ENCODE measurements at places on chromosomes 2 and 18.

- no peak for DNase-seq
Measured at GRCh38 chr2:199455210-199455544, 2.6 kb downstream of the SATB2 start.

- no peak for DNase-seq
Measured at GRCh38 chr2:54114936-54115283, 505 bp upstream of the ACYP2 start.

GRCh38 chr2:11598228-11598731 is 64.4 kb downstream of the GREB1 start:
- DNase-seq, result no peak

- DNase-seq, result no peak
Measured at GRCh38 chr2:239731998-239732665, 293.0 kb downstream of the NDUFA10 start.

DNA sequence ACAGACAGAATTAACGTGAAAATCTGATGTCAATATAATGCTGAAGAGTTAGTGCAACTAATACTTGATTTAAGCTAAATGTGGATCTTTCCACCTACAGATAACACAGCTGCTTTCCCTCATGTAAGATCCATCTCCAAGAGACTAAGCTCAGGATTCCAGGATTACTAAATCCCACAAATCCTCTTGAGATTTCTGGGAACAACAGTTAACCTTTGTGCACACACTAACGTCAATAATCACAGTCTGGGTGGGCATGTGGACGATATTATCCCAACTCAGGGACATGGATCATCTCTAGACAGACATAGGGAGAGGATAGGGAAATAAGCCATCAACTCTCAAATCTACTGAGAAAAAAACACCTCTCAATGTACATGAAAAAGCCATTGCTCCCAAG is 432.6 kb downstream of the SATB2 start:
- no peak for DNase-seq

DNA sequence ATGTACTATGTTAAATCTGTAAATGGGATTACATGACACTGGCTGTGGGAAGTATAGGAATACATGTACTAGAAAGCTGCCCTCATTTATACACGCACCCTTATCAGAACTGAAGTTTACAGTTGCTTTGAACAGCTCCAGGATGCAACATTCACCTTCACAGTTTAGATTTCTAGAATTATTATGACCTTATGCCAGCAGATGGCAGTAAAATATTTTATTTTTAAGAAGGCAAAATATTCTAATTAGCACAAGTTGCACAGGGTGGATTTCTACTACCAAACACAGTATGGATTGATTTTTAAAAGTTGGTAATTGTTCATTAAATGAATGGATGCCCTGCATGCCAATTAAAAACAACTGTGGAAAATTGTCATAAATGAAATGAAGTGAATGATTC is 670.4 kb downstream of the KCNJ3 start:
- DNase-seq, result no peak

DNA sequence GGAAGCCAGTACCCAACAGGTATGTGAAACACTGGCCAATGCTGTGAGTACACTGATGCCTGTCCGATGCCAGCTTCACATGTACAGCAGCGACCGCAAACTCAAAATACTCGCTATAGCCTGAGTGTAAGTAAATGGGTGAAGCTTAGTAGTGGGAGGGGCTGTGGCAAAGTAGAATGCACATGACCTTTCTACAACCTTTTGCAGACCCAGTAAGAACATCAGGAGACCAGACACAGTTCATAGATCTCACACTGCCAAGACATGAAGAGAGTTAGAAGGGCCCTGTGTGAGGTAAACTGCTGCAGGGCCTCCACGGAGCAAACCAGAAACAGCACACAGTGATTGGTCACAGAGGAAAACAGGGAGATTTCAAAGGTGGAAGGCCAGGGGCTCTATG is 9.1 kb upstream of the UBXN4 start:
- no peak for DNase-seq

DNA sequence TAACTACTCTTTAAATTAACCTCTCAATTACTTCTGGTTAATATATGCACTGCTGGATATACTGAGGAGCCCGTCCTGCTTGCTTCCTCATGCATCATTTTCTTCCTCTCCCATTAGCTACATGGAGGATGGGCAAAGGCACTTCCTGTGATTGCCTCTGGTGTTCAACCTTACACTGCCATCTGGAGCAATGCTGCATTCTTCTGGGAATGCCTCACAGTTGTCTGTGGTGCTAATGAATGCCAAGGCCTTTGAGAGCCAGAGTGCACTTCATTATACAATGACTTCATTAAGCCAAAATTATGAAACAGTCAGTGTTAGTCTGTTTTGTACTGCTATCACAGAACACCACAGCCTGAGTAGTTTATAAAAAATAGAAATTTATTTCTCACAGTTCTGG is 134.8 kb upstream of the DOCK10 start:
- DNase-seq, result no peak

- no peak for DNase-seq
Measured at GRCh38 chr18:56173542-56174220, 464.7 kb downstream of the TXNL1 start.

DNA sequence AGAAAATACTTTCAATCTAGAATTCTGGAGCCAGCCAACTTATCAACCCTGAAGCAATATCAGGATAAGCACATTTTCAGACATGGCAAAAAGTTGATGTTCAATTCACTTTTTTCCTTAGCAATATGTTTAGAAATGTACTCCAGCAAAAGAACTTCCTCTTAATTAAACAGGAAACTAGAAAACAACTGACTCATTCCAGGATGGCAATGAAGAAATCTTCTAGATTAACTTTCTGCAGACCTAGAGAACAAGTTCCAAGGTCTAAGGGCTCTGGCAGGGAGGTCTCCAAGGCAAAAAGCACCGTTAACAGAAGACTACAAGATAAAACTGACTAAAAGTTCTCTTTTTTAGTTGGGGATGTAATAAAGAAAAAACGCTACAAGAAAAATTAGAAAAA is 69.2 kb upstream of the VWC2L start:
- DNase-seq, result no peak

GRCh38 chr2:12074126-12074844 is 327.9 kb downstream of the LPIN1 start:
- peak; percentile 15 for DNase-seq

DNA sequence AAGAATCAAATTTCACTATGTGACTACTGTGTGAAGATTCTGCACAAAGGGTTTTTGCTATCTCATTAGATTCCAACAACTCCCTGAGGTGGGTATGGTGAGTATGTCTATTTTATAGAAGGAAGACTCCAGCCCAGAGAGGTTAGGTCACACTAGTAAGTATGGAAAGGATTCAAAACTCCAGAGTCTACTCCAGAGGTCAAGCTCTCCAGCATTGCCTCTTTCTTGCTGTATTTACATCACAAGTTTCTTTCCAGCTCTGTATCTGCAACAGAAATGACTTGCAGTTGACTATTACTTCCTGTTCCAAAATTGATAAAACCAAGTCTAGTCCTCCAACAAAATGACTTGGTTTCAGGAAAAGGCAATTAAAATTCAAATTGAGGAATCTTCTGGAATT is 2.1 kb downstream of the COL4A4 start:
- no peak for DNase-seq

- no peak for DNase-seq
Measured at GRCh38 chr2:189221811-189222467, 42.4 kb upstream of the COL5A2 start.
